ENCODE measurements at places on chromosomes 4 and X.

DNA sequence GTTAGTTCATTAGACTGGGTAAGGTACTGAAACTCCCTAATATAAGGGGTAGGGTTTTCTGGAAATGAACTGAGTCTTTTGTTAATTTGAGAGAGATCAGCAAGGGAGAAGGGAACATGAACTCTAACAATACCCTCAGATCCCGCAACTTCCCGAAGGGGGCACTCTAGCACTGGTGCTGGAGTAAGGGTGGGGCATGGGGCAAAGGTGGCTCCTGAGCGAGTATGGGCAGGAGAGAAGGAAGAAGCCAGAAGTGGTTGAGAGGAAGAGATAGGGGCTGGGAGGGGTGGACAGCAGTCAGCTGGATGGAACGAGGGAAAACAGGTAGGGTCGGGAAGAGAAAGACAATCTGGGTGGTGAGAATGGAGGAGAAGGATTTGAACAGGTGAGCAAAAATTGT is 183.2 kb upstream of the MAGEE2 start:
- no peak for DNase-seq

DNA sequence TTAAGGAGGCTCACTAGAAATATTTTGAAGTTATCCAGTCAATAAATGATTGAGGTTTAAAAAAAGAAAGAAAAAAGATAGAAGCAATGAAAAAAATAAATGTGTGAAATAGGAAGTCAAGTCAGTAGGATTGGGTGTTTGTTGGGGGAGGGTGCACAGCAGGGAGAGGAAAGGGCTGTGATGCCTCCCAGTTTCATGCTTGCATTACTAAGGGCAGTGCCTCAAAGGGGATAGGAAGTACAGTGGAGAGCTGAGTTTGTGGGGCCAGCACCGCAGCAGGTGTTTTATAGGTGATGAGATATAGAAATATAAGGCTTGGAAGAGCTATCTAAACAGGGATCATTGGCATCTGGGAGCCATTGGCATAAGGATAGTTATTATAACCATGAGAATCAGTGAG is 919.2 kb downstream of the STIM2 start:
- no peak for DNase-seq

- no peak for DNase-seq
These were observed 12.5 kb upstream of the IRAK1 start for GRCh38 chrX:154032160-154032559.

- peak; percentile 4 for DNase-seq
These were observed 933 bp downstream of the CNKSR2 start for GRCh38 chrX:21374994-21375707.

DNA sequence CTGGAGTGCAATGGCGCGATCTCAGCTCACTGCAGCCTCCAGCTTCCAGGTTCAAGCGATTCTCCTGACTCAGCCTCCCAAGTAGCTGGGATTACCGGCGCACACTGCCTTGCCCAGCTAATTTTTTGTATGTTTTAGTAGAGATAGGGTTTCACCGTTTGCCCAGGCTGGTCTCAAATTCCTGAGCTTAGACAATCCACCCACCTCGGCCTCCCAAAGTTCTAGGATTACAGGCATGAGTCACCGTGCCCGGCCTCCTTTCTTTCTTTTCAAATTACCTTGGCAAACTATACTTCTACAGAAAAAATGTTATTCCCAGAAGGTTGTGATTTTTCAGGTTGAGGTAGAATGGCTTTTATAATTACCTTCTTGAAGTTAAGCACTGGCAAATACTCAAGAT is 321.9 kb upstream of the PRPS2 start:
- DNase-seq, result no peak

DNA sequence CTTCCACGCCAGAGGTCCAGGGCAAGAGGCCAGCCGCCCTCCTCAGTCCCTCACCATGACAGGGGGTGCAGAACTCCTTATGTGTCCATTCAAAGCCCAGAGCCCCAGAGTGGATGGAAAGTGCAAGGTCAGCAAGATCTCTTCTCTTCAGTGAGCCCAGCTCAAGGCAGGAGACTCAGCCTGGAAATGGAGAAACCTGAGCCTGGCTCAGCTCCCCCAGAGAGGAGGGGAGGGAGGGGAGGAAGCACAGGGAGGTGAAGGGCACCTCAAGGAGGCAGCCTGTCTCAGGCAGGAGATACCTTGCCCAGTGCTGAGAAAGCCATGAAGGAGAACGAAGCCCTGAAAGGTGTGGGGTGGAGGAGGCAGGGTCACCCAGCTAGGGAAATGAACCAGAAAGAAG is 121.8 kb upstream of the PJA1 start:
- no peak for DNase-seq

- no peak for DNase-seq
These were observed 514.3 kb downstream of the PDHA2 start for GRCh38 chr4:96354036-96354712.

DNA sequence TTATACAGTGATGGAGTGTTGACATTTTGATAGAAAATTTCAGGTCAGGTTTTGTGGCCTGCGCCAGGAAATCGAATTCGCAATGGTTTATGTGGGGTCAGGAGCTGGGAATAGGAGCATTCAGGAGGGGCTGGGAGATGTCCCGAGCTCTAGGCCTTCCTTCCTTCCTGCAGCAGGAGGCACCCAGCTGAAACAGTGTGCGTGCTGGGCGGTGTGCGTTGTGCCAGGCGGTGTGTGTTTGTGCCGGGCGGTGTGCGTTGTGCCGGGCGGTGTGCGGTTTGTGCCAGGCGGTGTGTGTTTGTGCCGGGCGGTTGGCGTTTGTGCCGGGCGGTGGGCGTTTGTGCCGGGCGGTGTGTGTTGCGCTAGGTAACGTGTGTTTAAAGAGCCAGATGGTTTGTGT is 1.7 kb downstream of the UVSSA start:
- DNase-seq, result no peak

GRCh38 chrX:69015564-69016292 is 149.5 kb downstream of the PJA1 start:
- no peak for DNase-seq

DNA sequence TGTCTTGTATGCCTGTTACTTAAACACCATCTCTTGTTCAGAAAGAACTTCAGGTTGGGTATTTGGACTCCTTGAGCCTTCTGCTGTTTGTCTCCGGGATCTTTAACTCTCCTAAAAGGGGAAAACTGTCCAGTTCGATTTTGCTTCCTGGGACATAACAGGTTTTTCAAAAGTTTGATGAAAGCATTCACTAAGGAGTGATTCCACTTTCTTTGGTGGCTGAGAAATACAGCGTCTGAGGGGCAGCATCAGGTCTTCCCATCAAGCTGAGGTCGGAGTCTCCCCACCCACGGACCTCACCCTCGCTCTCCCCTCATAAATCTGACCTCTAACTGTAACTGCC is 1.4 kb downstream of the AFAP1 start:
- no peak for DNase-seq

- no peak for DNase-seq
These were observed 118.7 kb downstream of the EFHC2 start for GRCh38 chrX:44224760-44225159.

GRCh38 chr4:156261230-156261629 is 307.6 kb upstream of the CTSO start:
- no peak for DNase-seq

GRCh38 chrX:150833454-150834056 is 64.9 kb downstream of the CD99L2 start:
- no peak for DNase-seq

- no peak for DNase-seq
These were observed 738.0 kb upstream of the AADAT start for GRCh38 chr4:170827562-170828274.

DNA sequence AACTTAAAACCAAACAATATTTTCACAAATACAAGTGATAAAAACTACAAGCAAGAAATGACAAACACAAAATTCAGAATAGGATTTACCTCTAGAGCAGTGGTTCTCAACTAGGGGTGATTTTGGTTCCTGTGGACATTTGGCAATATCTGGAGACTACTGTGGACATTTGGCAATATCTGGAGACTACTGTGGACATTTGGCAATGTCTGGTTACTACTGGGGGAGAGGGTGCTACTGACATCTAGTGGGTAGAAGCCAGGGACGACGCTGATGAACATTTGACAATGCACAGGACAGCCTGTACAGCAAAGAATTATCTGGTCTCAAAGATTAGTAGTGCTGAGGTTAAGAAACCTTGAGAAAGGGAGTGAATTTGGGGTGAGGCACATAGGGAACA is 169.8 kb downstream of the CLCN4 start:
- no peak for DNase-seq

- DNase-seq, result no peak
These were observed 59.2 kb downstream of the SLC7A11 start for GRCh38 chr4:138182838-138183426.

- no peak for DNase-seq
These were observed 47.4 kb downstream of the FGF2 start for GRCh38 chr4:122873821-122874593.

DNA sequence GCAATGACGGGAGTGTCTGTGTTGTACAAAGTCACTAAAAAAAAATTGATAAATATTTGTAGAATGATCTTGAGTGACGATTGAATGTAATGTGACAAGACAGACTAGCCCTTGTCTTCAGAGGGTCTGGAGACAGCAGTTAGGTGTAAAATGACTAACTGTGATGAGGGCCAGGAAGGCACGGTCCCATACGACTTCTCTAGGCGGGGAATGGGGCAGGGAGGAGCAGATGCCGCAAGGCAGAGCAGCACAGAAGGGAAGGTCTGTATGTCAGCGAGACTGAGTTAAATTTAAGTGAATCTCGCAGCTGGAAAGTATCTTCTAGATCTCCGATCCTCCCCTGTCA is 405 bp downstream of the CENPE start:
- DNase-seq, result no peak

GRCh38 chrX:46178763-46179162 is 366.5 kb downstream of the ZNF674 start:
- DNase-seq, result no peak

DNA sequence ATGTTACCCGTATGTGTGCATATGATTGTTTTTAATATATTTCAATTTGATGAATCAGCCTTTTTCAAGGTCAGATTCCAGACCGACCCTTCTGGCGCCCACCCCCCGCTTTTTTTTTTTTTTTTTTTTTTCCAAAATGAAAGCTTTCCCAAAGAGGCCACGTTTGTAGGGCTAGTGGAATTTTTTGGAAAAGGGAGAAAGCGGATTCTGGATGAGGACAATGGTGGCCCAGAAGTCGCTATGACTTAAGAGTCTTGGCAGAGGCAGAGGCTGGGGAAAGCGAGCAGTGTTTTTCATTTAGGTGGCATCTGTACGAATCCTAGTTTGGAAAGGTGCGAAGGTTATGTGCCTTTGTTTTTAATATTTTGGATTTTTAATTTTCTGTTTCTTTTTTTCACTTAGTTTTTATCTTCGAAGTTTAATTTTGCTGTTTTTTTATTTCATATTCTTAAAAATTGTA is 14.6 kb downstream of the NDUFB11 start:
- DNase-seq, result no peak

DNA sequence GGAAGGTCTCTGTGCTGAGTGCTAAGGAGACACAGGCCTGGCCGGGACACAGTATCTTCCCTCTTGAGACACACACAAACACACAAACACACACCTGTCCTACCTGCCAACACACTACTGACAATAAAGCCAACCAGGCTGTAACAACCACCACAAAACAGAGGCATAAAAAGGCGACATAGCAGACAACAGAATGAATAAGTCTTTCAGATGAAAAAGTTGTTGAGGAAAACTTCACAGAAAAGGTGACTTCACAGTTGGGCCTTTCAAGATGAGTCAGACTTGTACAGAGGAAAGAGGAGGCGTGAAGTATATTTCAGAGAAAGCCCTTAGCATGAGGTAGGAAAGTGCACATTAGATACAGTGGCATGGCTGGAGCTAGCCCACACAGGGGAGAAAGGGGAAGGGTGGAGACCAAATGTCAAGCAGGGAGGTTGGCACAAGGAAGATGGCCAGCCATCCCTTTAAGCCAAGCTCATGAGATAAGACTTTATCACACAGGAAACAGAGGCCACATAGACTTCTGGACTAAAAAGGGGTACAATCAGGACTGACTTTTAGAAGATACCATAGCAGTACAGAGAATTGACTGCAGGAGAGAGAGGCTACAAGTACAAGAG is 54.0 kb downstream of the SLC9A7 start:
- DNase-seq, result peak; percentile 8

DNA sequence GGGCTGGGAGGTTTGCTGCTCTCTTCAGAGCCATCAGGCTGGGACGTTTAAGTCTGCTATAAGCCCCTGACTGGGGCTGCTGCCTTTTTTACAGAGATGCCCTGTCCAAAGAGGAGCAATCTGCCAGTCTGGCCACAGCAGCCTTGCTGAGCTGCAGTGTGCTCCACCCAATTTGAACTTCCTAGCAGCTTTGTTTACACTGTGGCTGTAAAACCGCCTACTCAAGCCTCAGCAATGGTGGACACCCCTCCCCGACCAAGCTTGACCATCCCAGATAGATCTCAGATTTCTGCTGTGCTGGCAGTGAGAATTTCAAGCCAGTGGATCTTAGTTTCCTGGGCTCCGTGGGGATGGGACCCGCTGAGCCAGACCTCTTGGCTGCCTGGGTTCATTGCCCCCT is 40.7 kb downstream of the SPATA18 start:
- no peak for DNase-seq

- DNase-seq, result no peak
These were observed 1.4 kb downstream of the ARHGAP24 start for GRCh38 chr4:85476381-85476780.

DNA sequence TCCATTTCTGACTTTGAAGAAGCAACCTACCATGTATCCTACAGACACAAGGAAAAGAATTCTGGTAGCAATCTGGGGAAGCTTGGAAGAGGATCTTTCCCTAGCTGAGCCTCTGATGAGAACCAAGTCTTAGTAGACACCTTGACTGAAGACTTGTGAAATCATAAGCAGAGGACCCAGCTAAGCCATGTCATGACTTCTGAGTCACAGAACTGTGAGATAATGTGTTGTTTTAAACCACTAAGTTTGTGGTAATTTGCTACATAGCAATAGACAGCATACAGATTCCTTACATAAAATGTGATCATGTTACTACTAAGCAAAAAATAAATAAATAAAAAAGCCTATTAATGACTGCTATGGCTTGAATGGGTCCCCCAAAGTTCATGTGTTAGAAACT is 71.3 kb upstream of the ANKRD50 start:
- DNase-seq, result no peak

- DNase-seq, result no peak
These were observed 10.5 kb downstream of the SEPTIN11 start for GRCh38 chr4:76960014-76960413.

GRCh38 chr4:48139691-48140090 is 5.6 kb upstream of the TXK start:
- DNase-seq, result peak; percentile 31

- no peak for DNase-seq
These were observed 53.5 kb upstream of the SMIM31 start for GRCh38 chr4:164700471-164700870.

GRCh38 chr4:40856840-40857362 is 107.1 kb downstream of the NSUN7 start:
- peak; percentile 69 for DNase-seq

DNA sequence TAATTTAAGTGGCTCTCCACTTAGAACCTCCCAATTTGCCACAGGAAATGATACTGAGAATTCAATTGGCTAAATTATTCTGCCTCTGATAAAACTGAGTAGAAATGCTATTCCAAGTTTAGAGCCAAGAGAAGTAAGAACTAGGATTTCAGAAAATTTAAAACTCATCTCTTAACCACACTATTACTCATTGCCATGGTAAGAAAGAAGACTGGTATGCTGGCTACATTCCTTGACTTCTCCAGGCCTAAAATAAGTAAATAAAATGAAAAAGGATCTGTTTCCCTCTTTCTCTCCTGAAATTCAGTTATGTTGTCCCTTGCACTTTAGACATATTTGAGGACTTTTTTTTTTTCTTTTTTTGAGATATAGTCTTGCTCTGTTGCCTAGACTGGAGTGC is 23.3 kb downstream of the ZNF280C start:
- DNase-seq, result no peak

- no peak for DNase-seq
These were observed 95.8 kb downstream of the SLIT2 start for GRCh38 chr4:20347531-20347930.

GRCh38 chr4:7158991-7159390 is 33.3 kb upstream of the SORCS2 start:
- DNase-seq, result no peak

Measured in stimulated activated CD4-positive, alpha-beta T cell treated with anti-CD3 and anti-CD28 coated beads, Interleukin-4, amount 100 ng/mL, for 1 hour (primary cell).